ENCODE measurements at places on chromosomes 12 and 14.

DNA sequence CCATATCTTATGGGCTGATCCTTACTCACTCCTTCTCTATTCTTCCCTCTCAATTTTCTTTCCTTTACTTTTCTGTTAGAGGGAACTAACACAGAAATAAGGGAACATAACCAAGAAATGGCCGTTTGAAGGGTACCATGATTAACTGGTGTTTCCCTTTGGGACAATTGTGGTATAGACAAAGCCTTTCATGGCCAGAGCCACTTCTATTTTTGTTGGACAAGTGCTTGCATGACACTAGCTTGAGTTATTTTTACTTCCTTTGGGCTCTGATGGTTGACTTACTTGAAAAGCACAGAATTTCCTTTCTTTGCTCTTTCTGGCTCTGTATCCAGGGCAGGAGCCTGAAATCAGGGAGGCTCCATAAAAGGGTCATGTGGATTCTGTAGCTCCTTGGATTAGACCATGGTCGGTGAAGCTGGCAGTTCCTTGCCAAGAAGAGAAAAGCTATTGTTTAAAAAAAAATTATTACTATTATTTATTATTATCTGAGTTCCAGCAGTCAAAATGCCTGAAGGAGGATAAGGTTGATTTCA lies 130.6 kb downstream of the KTN1 start:
- no peak for DNase-seq

- DNase-seq = no peak
These were observed 83.2 kb upstream of the PWP1 start for GRCh38 chr12:107602446-107602845.

GRCh38 chr14:88044776-88045446 lies 40.0 kb downstream of the GPR65 start:
- no peak for DNase-seq

DNA sequence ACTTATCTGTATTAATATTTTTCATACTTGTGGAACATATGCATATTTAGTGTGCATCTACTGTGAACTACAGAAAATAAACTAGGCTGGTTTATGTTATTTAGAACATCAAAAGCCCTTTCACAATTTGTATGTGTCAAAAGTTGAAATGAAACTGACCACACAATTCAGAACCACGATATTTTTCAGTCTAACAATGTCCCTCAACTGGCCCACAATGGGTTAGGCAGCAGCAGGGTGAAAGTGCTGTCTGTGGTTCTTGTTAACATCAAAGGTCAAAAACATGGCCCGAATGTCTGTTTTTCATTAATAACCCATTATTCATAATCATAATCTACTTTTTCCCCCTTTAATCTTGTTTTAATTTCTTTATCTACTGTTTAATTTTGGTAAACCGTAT lies 559.9 kb upstream of the ATP2B1 start:
- no peak for DNase-seq

All from GM06990 (cell line).